ENCODE measurements at places on chromosomes 5 and 9.

DNA sequence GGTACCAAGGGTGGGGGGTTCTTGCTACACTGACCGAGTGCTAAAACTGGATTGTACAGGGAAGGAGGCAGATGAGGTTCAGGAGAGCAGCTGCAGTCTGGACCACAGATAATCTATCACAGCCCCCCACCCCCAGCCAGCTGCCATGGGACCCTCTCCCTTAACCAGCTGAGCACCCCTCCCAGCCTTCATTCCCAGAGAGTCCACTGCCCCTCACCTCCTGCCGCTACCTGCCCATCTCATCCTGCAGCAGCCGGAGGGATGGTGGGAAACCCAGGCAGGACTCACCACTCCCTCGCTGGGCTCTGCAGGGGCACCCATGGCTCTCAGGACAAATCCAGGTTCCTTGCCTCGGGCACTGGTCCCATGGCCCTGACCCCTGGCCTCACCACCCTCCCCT lies 66.7 kb downstream of the MRPL36 start:
- no peak for DNase-seq

GRCh38 chr5:150519978-150520377 lies 12.0 kb downstream of the NDST1 start:
- no peak for DNase-seq

DNA sequence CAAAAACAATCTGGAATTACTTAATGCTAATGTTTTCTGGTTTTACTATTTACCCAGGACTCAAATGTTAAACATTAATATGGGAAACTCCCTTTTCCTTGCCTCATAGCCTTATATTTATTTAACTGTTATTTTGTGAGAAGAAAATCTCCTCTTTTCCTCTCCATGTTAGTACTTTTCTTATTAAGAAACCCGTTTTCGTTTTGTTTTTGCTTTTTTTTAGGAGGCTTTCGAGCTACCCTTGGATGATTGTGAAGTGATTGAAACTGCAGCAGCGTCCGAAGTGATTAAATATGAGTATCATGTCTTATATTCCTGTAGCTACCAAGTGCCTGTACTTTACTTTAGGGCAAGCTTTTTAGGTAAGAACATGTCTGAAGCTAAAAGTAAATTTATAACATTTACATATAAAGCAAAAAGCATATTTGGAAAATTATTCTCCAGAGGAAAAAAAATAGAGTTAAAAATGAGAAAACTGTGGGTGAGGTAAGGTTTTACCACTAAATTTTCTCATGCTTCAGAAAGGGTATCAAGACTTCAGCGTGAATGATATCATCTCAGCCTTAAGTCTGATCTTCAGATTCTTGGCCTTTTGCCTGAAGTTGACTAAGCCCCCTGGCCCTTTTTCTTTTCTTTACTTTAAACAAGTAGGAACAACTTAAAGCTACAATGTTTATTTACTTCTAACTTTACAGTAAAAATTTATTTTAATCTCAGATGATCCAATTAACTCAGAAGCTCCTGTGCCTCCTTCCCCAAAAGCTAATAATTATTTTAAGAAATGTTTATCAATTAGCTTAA lies 113.8 kb downstream of the RPS23 start:
- DNase-seq = no peak

DNA sequence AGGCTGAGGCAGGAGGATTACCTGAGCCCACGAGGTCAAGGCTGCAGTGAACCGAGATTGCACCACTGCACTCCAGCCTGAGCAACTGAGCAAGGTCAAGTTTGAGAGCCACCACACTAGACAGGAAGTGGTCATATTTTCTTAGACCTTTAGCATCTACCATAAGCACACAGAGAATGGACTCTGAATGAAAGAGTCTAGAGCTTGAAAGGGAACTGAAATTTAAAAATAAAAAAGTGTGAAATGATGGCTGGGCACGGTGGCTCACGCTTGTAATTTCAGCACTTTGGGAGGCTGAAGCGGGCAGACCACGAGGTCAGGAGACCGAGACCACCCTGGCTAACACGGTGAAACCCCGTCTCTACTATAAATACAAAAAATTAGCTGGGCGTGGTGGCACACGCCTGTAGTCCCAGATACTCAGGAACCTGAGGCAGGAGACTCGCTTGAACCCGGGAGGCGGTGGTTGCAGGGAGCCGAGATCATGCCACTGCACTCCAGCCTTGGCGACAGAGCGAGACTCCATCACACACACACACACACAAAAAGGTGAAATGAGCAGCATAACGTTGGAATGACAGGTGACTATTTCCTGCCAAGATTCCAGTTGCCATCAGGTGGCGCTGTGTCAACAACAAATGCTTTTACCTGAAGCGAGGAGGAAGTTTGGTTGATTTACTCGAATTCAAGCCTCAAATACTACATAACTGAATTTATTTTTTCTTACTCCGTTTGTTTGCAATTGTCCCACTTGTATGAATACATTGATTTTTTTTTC lies 21.3 kb upstream of the AK3 start:
- DNase-seq = peak; percentile 74

DNA sequence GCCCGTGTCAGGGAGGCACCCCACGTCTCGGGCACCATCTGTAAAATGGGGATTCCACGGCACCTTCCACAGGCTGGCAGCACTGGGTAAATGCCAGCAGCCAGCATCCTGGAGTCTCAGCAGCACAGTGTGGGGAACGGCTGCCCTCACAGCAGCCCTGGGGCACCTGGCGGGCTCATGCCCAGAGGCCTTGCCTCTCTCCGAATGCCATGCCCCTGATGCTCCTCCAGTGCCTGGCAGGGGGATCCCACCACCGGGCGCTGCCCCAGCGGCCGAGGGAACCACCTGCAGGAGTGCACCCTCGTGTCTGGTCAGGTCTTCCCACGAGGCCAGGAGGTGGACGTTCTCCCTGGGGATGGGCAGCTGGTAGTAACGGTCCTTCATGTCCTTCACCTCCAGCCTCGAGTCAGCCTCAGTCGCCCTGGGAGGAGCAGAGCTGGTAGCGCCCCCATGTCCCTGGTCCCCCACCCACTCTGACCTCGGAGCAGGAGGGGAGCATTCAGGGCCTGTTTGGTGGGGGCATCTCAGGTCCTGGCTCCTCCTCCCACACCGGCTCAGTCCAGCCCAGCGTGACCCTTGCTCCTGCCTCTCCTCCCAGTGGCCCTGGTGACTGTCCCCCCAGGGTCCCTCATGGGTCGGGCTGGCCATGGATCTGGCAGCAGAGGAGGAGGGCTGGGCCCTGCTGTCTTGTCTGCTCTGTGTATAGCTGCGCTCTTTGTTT lies 49.9 kb upstream of the NRARP start:
- no peak for DNase-seq

- no peak for DNase-seq
Observed at GRCh38 chr9:99181206-99181605, 40.5 kb downstream of the ALG2 start.

DNA sequence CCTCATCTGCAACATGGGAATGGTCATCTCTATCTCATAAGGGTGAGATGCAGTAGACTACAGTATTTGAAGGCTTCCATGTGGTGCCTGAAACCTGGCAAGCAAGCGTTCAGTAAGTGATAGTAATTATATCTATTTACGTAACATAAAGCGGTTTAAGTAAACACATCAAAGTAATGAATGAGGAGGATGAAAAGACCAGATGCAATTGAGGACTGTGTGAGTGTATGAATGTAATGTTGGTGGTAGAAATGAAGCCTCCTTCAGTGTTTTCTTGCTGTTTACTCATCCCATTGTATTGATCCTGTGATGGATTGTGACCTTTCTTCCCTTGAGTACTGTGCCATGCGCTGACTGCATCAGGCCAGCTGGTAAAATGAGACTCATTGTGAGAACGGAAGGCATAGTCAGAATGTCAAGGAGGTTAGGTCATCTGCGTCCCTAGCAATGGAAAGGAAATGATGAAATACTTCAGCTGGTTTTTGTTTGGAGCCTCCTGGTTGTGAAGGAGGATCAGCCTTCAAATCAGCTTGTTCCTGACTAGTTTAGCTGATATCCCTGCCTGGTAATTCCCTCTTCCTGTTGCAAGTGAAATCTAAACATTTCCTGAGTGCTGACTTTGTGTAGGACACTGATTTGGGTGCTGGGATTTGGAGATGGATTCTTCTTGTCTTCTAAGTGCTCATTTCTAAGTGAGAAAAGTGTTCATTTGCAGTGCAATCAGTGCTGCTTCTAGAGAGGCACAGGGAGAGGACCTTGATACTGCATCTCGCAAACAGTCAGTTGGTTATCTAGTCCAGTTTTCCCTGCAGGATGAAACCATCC lies 35.6 kb downstream of the TNFSF8 start:
- peak; percentile 27 for DNase-seq

DNA sequence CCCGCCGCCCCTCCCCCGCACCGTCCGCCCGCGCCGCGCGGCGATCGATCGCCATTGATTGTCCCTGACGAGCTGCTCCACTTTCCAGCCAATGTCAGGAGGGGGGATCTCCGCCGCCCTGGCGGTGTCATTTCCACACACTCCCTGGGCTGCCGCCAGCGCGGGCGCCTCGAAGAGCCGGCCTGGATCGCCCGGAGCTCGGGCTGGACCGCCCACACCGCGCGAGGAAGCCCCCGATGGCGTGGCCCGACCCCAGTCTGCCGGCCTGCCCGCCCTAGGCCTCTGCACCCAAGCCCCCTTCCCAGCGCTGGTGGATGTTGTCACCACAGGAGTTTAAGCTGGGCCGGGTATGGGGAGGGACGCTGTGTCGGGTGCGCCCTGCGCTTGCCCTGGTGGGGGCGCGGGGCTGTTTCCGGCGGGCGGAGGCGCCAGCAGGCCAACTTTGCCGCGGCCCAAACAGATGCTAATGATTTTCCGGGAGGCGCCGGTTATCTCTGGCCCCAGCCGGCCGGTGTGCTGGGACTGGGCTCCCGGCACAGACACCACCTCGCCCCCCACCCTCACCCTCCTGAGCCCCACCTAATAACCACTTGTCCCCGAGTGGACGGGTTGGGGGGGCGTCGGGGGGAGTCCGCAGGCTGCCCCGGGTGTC lies 10.6 kb upstream of the CXXC5 start:
- peak; percentile 72 for DNase-seq

DNA sequence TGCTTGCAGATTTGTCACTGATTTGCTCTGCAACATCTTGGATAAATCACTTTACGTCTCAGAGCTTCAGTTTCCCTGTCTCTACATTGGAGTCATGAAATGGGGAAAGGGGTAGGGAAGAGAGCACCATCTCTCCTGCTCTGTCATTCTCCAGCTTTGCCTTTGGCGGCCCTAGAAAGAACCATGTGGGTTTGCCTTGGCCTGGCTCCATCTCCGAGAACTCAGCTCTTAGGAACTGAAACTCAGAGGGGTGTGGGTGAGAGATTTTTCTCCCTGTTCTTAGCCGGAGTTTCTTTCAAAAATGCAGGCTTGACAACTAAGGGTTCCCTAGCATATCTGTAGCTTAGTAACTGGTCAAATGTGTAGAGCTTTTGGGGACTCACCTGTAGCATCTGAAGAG lies 123.5 kb downstream of the SMARCA2 start:
- DNase-seq = no peak

GRCh38 chr5:145536133-145536532 lies 299.0 kb downstream of the PRELID2 start:
- DNase-seq = no peak

- DNase-seq = no peak
Observed at GRCh38 chr9:89477811-89478630, 19.9 kb downstream of the SEMA4D start.

DNA sequence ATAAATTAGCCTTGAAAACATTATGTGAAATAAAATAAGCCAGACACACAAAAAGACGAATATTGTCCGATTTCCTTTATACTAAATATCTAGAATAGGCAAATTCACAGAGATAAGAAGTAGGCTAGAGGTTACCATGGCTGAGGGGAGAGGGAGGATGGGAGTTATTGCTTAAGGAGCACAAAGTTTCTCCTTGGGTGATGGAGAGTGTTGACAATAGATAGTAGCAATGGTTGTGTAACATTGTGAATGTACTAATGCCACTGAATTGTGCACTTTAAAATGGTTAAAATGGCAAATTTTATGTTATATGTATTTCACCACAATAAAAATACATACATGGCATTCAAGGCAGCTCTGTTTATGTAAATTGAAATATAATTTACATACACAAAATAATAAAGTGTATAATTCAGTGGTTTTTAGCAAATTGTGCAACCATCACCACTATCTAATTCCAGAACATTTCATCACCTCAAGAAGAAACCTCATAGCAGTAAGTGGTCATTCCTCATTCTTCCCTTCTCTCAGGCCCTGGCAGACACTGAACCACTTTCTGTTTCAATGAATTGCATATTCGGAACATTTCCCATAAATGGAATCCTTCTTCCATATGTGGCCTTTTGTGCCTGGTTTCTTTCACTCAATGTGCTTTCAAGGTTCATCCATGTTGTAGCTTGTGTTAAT lies 59.2 kb downstream of the NDST1 start:
- DNase-seq = no peak

GRCh38 chr5:33439905-33440481 lies 772 bp upstream of the TARS1 start:
- no peak for DNase-seq

DNA sequence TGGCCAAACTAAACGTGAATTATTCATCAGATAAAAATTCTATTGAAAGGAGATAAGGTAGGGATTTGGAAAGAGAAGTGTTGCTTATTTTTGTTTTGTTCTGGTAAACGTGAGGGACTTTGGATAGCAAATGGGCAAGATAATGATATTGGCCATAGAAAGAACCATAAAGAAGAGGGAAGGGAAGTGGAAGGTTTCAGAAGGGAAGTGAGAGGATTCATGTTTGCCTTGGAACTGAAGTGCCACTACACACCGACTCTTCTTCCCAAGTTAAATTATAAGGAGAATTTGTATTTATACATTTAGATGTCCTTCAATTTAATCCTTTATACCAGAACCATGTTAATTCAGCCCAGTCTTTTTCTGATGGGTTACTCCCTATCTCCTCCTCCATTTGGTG lies 42.1 kb upstream of the TAF11L2 start:
- no peak for DNase-seq

- no peak for DNase-seq
Observed at GRCh38 chr5:80227979-80228596, 27.8 kb downstream of the SERINC5 start.

GRCh38 chr5:1545126-1545804 lies 21.5 kb upstream of the LPCAT1 start:
- DNase-seq = no peak

GRCh38 chr9:98877311-98877710 lies 66.4 kb upstream of the COL15A1 start:
- DNase-seq = no peak

GRCh38 chr5:136052692-136053335 lies 24.0 kb downstream of the TGFBI start:
- DNase-seq = no peak

DNA sequence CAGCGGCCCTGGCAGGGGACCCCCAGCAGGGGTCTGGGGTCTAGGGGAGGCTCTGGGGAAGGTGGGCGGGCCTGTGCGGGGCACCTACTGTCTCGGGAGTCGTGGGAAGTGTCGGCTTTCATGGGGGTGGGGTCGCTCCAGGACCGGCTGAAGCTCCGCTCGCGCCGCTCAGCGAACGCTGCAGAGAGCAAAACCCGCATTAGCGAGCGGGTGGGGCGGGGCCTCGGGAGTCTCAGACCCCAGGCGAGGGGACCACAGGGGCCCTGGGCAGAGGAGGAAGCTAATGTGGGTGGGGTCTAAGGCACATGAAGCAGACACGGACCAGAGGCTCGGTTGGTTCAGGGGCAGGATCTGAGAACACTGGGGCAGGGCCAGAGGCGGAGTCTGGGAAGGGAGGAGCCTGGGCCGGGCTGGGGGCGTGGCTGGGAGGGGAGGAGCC lies 5.5 kb downstream of the NSMF start:
- DNase-seq = peak; percentile 81

Measured in CD4-positive, alpha-beta T cell treated with Interleukin-15 for 1 hour (primary cell).